ENCODE measurements at places on chromosomes 6 and 20.

GRCh38 chr20:41116282-41116956 lies 20.9 kb upstream of the PLCG1 start:
- no peak for DNase-seq

GRCh38 chr20:3559637-3560036 lies 88.8 kb downstream of the ATRN start:
- DNase-seq, result no peak

DNA sequence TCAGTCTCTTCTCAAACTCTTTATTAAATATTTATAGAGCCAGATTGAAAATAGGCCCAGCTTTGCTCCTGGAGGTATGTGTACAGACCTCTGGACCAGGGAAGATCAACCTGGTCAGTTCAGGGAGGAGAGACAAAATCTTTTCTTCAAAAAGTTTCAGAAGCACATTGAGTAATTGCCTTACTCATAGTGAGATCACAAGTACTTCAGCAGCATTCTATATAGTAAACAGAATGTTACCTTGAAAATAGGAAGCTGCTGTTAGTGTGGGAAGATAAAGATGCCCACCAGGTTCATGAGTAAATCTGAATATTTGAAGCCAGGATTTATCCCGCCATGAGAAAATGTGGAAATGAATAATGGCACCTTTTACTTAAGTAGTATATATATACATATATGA lies 665.9 kb upstream of the CITED2 start:
- DNase-seq, result no peak

DNA sequence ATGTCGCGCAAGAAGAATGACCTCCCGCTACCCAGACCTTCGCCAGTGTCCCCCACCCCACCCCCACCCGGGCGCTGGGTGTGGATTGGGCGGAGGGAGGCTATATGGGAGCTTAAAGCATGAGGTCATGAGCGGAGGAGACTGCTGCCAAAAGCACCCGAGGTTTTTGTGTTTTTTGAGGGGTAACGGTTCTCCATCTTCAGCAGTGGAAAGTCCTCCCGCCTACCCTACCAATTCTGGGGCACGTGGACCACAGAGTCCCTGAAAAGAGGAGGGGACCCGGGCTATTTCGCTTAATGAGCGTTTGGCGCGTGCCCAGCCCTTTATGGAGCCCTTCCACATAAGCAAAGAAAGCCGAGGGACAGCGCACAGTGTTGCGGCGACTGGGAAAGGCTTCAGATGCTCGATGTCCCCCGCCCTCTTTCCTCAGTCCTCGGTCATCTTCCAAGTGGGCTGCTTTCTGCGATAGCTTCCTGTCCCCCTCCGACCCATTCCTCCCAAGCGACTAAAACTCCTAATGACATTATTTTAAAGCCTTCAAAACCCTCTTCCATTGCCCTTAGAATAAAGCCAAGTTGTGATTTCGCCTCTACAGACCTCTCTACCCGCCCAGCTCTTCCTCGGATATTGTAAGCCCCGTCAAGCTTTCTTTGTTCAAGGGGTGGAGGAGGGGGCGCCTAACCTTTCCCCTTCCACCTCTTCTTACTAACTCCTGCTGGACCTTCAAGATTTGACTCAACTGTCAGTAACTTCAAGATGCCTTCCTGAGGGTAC lies 2.1 kb upstream of the TRERF1 start:
- peak; percentile 44 for DNase-seq

All from NCI-H524 (cell line).